ENCODE measurements at places on chromosomes 16 and 17.

DNA sequence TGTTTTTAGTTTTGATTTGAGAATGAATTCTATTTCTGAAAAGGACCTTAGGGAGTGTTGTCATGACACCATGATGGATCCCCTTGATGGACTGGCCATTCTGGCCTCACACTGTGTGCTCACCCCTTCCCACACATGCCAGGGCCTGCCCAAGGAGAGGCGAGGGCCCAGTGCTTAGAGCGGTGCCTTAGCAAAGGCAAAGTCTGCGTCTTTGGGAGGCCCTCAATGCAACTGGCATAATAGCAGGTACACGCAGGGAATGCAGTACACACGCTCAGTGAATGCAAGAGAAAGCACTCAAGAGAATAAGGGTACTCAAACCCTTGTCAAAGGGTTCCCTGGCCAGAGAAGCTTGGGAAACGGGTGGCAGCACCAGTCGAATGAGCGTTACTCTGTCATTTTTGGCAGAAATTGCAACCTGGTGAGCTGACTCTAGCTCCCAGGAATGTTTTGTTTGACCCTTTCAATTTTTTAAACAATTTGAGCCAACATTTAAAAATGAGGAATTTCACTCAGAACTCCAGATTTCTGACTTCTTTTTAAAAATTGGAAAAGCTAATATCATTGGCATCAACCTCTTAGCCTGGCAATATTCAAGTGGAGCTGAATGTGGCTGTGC, 32.1 kb downstream of the NKD1 start:
- H3K4me1 ChIP-seq = peaks cover 11% of the 10 kb centered on the region
- no peak overlapping the region for H3K27ac ChIP-seq
- no peak for DNase-seq
- no peaks in the 10 kb centered on the region for H3K36me3 ChIP-seq

GRCh38 chr17:57408071-57408811, 151.9 kb downstream of the MSI2 start:
- peak; percentile 72 for DNase-seq
- H3K4me3 ChIP-seq = peak overlapping the region; percentile 39
- peak overlapping the region; percentile 19 for H3K27ac ChIP-seq
- H3K36me3 ChIP-seq = peaks cover 9% of the 10 kb centered on the region

GRCh38 chr17:69466905-69467667, 52.6 kb downstream of the MAP2K6 start:
- no peaks in the 10 kb centered on the region for H3K36me3 ChIP-seq
- no peak overlapping the region for H3K27ac ChIP-seq
- H3K27me3 ChIP-seq = no peaks in the 10 kb centered on the region
- no peak for DNase-seq
- H3K4me1 ChIP-seq = peaks cover 2% of the 10 kb centered on the region

- no peak for DNase-seq
- no peaks in the 10 kb centered on the region for H3K36me3 ChIP-seq
- no peak overlapping the region for H3K4me3 ChIP-seq
- peaks cover 47% of the 10 kb centered on the region for H3K4me1 ChIP-seq
- peak overlapping the region; percentile 78 for H3K27ac ChIP-seq
Measured at GRCh38 chr16:67995423-67995822, 3.9 kb downstream of the DPEP2 start.

GRCh38 chr17:49074851-49075540, 57.6 kb upstream of the B4GALNT2 start:
- H3K4me1 ChIP-seq = no peaks in the 10 kb centered on the region
- H3K27me3 ChIP-seq = peaks cover 7% of the 10 kb centered on the region
- no peak for DNase-seq
- no peak overlapping the region for H3K4me3 ChIP-seq

DNA sequence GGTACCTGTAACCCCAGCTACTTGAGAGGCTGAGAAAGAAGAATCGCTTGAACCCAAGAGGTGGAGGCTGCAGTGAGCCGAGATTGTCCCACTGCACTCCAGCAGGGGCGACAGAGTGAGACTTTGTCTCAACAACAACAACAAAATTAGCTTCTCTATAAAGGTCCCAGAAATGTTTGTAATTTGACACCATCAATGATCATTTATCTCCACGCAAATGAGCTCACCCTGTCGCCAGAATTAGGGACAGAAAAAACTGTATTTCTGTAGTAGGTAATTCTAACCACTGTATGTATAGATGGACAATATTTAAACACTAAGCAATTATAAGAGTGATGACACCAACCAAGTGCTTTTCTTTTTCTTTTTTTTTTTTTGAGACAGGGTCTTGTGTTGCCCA, 10.7 kb downstream of the C17orf78 start:
- no peaks in the 10 kb centered on the region for H3K27me3 ChIP-seq
- H3K4me3 ChIP-seq = no peak overlapping the region
- H3K4me1 ChIP-seq = peaks cover 3% of the 10 kb centered on the region
- DNase-seq = no peak
- no peaks in the 10 kb centered on the region for H3K36me3 ChIP-seq

DNA sequence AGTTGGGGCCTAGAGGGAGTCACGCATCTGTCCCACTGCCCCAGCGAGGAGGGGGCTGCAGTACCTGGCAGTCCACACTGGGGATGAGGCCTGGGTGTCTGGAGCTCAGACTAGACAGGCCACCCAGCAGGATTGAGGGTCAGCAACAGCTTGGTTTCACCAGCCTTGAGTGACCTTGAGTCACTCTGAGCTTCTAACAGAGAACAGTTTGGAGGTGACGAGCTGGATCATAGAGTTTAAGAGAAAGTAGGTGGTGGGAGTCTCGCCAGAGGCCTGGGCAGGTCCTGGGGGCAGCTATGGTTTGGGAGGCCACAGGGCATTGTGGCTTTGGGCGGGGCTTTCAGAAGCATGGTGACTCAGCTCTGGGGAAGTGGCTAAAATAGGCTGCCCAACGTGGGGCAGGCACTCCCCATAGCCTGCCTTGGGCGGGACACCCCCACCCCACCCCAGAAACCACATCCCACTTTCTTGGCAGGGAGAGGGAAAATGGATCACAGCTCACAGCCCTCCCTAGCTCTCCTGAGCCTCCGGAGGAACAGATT, 20.5 kb downstream of the CDC42EP4 start:
- no peaks in the 10 kb centered on the region for H3K36me3 ChIP-seq
- DNase-seq = no peak
- H3K4me3 ChIP-seq = no peak overlapping the region
- H3K27ac ChIP-seq = no peak overlapping the region

DNA sequence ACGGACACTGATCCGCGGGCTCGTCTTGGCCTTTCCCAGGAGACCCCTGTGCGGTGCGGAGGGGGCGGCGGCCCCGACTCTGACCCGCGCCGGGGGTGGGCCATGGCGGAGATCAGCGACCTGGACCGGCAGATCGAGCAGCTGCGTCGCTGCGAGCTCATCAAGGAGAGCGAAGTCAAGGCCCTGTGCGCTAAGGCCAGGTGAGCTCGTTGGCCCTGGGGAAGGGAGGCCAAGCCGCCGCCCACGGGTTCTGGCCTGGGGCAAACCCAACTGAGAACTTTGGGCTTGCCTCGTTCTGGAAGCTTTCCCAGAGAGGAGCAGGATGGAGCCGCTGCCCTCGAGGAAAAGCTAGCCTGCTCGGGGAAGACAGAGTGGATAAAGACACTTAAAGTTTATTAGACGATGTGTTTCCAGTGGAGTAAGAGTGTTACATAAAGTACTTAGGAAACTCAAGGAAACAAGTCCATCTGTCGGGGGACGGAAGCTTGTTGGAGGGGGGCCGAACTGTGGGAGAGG, 540 bp downstream of the PPP4C start:
- no peaks in the 10 kb centered on the region for H3K27me3 ChIP-seq
- H3K4me1 ChIP-seq = peaks cover 28% of the 10 kb centered on the region
- H3K27ac ChIP-seq = peak overlapping the region; percentile 77
- DNase-seq = peak; percentile 76
- H3K36me3 ChIP-seq = peaks cover 55% of the 10 kb centered on the region
- peak overlapping the region; percentile 91 for H3K4me3 ChIP-seq

DNA sequence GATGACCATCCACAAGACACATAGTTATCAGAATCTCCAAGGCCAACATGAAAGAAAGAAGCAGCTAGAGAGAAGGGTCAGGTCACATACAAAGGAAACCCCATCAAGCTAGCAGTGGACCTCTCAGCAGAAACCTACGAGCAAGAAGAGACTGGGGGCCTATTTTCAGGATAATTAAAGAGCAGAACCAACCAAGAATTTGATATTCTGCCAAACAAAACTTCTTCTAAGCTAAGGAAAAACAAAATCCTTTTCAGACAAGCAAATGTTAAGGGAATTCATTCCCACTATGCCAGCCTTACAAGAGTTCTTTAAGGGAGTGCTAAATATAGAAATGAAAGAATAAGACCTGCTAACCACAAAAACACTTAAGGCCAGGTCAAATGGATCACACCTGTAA, 47.8 kb downstream of the ITFG1 start:
- no peak for DNase-seq
- H3K27me3 ChIP-seq = no peaks in the 10 kb centered on the region
- peaks cover 7% of the 10 kb centered on the region for H3K4me1 ChIP-seq
- no peak overlapping the region for H3K27ac ChIP-seq
- H3K4me3 ChIP-seq = no peak overlapping the region

DNA sequence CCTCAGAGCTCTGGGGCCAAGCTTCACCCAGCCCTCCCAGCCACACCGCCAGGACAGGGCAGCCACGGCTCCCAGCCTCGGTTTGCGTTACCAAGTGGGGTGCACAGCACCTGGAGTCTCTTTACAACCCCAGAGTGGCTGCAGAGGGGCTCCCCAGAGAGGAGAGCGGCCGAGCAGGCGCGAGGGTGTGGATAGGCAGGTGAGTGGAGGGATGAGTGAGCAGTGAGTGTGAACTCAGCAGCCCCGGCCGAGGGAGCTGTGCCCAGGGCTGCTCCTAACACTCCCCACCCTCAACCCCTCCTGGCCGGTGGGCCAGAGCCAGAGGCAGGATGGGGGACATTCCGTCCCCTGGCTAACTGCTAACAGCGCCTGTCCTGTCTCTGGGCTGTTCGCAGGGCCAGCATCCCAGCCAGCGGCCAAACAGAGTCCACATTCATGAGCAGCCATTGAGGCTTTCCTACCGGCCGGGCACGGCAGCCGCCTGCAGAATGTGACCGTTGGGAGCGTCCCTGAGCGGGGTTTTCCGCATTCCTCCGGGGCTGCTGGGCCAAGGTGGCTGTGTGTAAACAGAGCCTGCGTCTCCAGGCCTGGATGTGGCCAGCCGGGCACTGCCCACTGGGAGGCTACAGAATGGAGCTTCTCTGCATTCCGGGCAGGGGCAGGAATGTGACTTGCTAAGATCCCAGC, 5.3 kb downstream of the ZNF469 start:
- H3K27me3 ChIP-seq = peaks cover 21% of the 10 kb centered on the region
- no peak for DNase-seq

GRCh38 chr16:5381481-5381880, 283.9 kb upstream of the EEF2KMT start:
- H3K36me3 ChIP-seq = no peaks in the 10 kb centered on the region
- no peak overlapping the region for H3K27ac ChIP-seq
- H3K27me3 ChIP-seq = no peaks in the 10 kb centered on the region
- H3K4me3 ChIP-seq = no peak overlapping the region
- no peak for DNase-seq

GRCh38 chr17:5837055-5837491, 233.1 kb upstream of the WSCD1 start:
- H3K4me3 ChIP-seq = no peak overlapping the region
- peak; percentile 27 for DNase-seq
- no peaks in the 10 kb centered on the region for H3K36me3 ChIP-seq
- H3K27ac ChIP-seq = no peak overlapping the region

GRCh38 chr16:69190598-69190997, 3.6 kb downstream of the SNTB2 start:
- H3K27ac ChIP-seq = no peak overlapping the region
- H3K36me3 ChIP-seq = peaks cover 17% of the 10 kb centered on the region
- H3K27me3 ChIP-seq = no peaks in the 10 kb centered on the region
- H3K4me3 ChIP-seq = peak overlapping the region; percentile 11
- DNase-seq = no peak

GRCh38 chr16:24921229-24921628, 75.5 kb downstream of the SLC5A11 start:
- H3K27ac ChIP-seq = peak overlapping the region; percentile 11
- H3K27me3 ChIP-seq = no peaks in the 10 kb centered on the region
- peaks cover 19% of the 10 kb centered on the region for H3K4me1 ChIP-seq
- peaks cover 36% of the 10 kb centered on the region for H3K36me3 ChIP-seq

- peaks cover 37% of the 10 kb centered on the region for H3K27me3 ChIP-seq
- no peak overlapping the region for H3K4me3 ChIP-seq
- no peaks in the 10 kb centered on the region for H3K36me3 ChIP-seq
Measured at GRCh38 chr17:34633351-34633750, 54.0 kb downstream of the TMEM132E start.

DNA sequence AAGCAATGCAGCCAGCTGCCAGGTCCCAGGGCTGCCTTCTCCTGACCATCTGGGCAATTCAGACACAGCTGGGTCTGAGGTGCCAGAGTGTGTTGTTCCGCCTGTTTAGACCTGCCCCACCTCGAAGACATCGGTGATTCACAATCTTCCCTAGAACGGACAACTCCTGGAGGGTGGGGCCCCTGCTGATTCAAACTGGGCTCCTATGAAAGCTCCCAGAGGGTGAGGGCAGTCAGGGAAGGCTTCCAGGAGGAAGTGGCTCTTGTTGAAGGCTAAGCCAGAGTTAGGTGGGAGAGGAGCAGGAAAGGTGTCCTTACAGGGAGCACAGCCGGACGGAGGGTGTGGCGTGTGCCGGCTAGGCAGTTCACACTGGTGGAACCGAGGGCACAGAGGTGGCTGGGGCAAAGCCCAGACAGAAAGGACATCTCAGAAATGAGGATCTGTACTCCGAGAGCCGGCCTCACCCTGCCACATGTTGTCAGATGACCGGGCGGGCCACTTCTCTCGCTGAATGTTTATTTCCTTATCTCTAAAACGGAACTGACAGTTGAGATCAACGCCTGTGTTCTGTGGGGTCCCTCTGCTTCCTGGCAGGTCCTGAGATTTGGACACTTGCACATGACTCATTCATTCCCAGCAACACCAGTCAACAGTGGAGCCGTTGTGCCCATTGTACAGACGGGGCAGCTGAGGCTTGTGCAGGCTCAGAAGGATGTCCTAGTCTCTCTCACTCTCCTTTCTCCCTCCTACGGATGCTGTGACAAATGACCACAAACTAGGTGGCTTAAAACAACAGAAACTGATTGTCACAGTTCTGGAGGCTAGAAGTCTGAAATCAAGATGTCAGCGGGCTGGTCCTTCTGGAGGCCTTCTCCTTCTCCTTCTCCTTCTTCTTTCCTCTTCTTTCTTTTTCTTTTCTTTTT, 26.9 kb upstream of the LITAF start:
- no peak overlapping the region for H3K27ac ChIP-seq
- peaks cover 5% of the 10 kb centered on the region for H3K27me3 ChIP-seq
- H3K4me3 ChIP-seq = no peak overlapping the region
- DNase-seq = no peak

GRCh38 chr16:85573696-85574641, 39.2 kb upstream of the GSE1 start:
- DNase-seq = no peak
- no peak overlapping the region for H3K4me3 ChIP-seq
- peaks cover 30% of the 10 kb centered on the region for H3K4me1 ChIP-seq
- peaks cover 21% of the 10 kb centered on the region for H3K36me3 ChIP-seq
- no peaks in the 10 kb centered on the region for H3K27me3 ChIP-seq

DNA sequence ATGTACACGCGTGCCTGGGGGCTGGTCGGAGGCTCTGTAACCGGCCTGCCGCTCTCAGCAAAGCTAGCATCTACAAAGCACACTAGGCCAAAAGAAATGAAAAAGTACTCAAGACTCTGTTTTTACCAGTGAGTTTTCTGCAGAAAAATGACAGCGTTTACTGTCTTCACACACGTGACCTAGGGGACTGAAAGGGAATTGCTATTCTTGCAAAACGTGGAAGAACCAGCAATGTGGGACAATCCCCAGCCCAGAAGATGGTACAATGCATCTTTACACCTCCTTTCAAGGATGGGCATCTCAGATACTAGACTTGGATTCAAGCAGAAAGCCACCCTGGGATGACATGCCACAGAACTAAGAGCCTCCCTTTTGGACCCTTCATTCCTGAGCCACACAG, 41.5 kb downstream of the NDEL1 start:
- H3K4me1 ChIP-seq = no peaks in the 10 kb centered on the region
- peaks cover 48% of the 10 kb centered on the region for H3K36me3 ChIP-seq
- no peak for DNase-seq
- no peak overlapping the region for H3K27ac ChIP-seq
- H3K4me3 ChIP-seq = no peak overlapping the region
